Ecto neural progenitor cell (in vitro differentiated cells): ENCODE measurements at places on chromosomes 4 and X.

- DNase-seq, result no peak
These were observed 145.6 kb downstream of the AMELX start for GRCh38 chrX:11438767-11439166.

GRCh38 chrX:68420559-68420958 is 12.7 kb downstream of the OPHN1 start:
- no peak for DNase-seq

- DNase-seq, result no peak
These were observed 46.2 kb downstream of the SLC9A7 start for GRCh38 chrX:46712764-46713163.

- no peak for DNase-seq
These were observed 44.6 kb downstream of the C4orf33 start for GRCh38 chr4:129140521-129140920.

- DNase-seq, result no peak
These were observed 300.1 kb upstream of the DDX53 start for GRCh38 chrX:22699581-22700091.

GRCh38 chr4:181046809-181047208 is 1196.4 kb upstream of the TENM3 start:
- no peak for DNase-seq

- no peak for DNase-seq
These were observed 210.6 kb downstream of the CLCN4 start for GRCh38 chrX:10367406-10367805.

DNA sequence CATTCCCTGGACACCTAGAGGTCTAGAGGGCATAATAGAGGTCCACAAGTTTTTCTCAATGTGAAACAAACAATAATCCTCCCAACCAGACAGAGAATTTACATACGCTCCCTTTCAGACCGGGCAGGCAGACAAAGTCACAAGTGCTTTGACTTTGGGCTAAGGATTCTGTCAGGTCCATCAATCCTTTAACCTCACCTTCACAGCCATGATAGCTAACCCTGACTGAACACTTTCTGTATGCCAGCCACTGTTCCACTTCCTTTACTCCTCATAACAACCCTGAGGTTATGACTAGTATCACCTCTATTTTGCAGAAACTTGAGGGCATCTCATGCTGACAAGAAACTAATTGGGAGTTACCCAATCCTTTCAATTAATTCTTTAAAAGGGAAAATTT is 118.8 kb upstream of the AFF2 start:
- no peak for DNase-seq

DNA sequence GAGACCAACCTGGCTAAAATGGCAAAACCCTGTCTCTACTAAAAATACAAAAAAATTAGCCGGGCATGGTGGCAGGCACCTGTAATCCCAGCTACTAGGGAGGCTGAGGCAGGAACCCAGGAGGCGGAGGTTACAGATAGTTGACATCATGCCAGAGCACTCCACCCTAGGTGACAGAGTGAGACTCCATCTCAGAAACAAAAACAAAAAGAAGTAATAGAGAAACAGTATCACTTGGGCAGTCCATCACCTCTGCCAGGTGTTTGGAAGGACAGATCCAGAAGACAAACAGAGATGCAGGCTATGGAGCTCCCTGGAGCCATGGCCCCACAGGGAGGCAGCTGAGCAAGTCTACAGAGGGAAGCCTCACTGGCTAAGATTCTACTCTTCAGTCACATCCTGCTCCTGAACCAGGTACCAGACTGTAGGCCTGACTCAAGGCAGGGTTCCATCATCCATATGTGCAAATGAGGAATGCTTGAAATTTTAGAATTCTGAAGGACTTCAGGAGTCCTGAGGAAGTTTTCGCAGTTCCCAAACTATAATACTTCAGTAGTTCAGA is 81.4 kb upstream of the CPEB2 start:
- no peak for DNase-seq

GRCh38 chr4:118351851-118352827 is 664 bp downstream of the PRSS12 start:
- peak; percentile 66 for DNase-seq

DNA sequence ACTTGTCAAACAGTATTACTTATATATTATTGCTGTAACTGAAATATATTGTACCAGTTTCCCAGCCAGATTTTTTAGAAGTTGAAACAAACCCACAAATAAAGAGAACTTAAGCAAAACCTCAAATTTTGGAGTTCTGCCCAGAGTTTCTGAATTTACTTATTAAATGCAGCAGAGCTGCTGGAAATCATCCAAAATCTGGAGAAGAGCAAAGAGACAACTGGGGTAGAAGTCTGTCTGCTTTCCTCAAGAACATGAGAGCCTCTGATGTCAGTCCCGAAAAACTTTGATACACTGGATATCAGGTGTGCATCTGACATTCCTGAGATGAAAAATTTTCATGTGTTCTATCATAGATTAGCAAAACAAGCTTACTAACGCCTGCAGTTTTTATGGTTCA is 325.9 kb downstream of the NR3C2 start:
- no peak for DNase-seq

DNA sequence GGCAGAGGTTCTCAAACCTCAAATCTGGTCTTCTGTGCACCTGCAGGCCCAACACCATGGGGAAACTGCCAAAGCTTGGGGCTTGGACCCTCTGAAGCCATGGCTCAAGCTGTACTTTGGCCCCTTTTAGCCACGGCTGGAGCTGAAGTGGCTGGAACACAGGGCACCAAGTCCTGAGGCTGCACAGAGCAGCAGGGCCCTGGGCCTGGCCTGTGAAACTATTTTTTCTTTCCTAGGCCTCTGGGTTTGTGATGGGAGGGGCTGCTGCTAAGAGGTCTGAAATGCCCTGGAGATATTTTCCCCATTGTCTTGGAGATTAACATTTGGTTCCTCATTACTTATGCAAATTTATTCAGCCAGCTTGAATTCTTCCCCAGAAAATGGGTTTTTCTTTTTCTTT is 18.3 kb upstream of the PI4K2B start:
- no peak for DNase-seq

DNA sequence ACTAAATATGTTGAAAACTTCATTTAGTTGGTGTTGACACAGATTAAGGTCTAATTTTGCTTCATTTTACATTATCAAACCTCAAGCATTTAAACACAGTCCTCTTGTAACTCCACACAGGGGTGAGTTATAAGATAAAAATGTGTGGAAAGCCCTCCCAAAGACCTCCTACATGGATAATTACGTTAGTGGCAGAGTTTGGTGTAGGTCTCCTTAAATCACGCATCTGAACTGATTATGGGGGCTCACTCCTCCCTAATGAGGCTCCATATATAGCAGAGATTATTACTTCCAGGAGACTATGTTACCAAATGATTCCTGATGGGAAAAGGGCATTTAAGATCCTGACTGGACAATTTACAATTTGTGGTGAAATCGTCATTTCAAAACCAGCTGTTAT is 32.2 kb upstream of the VCX3B start:
- DNase-seq, result no peak

GRCh38 chrX:84477114-84477513 is 25.1 kb downstream of the HDX start:
- no peak for DNase-seq

DNA sequence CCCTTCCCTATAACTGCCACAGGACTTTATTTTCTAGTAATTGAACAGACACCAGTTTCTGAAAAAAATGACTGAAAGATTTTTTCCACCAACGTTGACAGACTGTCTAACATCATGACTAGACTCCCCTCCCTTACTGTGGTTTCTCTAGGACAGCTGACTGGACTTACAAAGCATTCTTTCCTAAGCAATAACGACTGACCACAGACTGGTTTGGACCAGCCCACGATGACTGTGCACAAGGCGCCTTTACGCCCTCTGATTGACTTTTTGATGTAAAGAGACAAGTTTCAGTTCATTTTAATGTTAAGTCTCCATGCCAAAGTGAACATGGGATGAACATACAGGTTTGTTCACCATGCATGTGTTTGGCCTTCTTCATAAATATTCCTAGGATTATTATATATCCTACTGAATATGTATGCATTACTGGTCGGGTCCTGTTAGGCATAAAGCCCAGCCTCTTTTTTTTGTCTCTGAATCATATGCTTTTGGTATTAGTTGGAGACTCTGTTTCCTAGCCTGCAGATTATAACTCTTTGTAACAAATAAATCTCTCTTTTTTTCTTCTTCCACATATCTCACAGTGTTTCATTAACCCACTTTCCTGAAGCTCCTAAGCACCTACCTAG is 50.5 kb upstream of the UGT2B4 start:
- DNase-seq, result no peak

DNA sequence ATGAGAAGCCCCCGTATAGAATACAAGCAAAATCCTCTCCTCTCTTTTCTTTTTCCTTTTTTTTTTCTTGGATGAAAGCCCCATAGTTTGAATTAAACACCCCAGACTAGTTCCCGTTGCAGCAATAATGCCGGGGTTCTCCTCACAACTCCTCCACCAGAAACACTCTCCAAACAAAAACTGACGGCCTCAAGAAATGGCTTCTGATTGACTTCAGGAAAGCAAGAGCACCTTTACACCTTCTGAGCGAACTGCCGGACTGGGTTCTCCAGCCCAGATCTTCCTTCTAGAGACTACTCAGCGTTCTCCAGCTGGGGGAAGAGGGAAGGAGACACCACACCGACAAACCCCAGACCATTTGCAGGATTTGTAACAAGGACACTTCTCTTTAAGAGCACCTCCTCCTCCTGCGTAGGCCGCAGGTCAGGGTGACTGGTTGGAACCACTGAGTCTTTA is 4.0 kb downstream of the HAND2 start:
- DNase-seq, result peak; percentile 43

DNA sequence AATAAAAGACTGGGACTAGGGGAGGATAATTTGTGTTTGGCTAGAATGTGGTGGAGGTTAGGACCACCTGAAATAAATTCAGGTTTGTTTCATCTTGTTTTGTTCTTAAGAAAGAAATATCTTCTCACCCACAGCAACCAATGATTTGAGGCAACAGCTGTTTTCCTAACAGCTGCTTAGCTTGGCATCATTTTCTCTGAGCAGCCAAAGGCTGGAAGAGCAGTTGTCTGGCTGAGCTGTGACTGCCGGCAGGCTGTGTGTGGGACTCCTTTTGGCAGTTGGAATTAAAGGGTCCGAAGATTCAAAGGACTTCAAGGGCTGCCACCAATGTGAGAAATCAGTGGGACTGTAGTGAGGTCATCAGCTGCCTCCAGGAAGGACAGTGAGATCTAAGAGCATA is 5.0 kb downstream of the TRIM75 start:
- DNase-seq, result no peak

DNA sequence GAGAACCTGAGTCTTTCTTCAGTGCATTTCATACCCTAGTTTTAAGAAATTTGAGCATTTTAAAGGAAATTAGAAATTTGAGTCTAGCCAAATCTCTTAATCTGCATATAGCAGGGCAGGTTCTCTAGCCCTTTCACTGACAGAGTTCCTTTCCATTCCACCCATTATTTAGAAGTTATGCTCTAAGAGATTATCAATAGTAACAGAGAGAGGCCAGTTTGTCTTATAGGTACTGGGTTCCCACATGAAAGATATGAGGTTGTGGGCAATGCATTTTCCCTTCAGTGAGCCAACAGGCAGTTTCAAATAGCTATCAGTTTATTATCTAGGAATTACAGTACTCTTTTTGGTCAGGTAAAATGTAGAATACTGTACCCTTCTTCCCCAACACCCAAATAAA is 7.3 kb upstream of the GALNT7 start:
- no peak for DNase-seq

GRCh38 chr4:89469930-89470375 is 162.4 kb upstream of the GPRIN3 start:
- DNase-seq, result no peak

GRCh38 chr4:131430302-131430701 is 1718.8 kb upstream of the PCDH10 start:
- DNase-seq, result no peak
